ENCODE measurements at places on chromosomes 16 and 17.

DNA sequence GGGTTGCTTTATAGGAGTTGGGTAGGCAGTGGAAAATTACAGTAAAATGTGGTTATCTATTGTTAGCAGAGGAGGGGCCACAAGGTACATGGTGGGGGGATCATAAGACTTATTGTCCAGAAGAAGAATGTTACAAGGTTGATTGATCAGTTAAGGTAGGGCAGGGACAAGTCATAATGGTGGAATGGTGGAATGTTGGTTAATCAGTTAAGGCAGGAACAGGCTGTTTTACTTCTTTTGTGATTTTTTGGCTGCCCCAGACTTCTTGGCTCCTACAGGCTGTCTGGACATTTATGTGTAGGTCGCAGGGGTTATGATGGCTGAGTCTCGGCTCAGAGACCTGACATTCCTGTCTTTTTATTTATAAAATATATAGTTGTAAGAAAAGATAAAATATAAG, 2277.1 kb downstream of the TP53TG3F start:
- no peak for DNase-seq

- DNase-seq: peak; percentile 78
Measured at GRCh38 chr17:39461926-39462569, 762 bp downstream of the CDK12 start.

DNA sequence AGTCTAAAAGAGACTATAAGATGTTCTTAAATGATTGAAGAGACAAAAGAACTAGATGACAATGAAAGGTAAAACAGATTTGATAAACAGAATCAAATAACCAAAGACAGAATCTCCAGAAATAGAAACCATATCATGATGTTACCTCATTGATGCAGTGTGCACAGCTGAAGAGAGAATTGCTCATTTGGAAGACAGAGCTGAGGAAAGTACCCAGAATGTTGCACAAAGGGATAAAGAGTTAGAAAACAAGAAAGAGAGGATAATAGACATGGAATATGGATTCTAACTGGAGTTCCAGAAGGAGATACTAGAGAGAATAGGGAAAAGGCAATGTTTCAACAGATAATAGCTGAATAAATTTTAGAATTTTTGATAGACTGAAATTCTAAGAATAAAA, 47.9 kb downstream of the CYLD start:
- DNase-seq: no peak

DNA sequence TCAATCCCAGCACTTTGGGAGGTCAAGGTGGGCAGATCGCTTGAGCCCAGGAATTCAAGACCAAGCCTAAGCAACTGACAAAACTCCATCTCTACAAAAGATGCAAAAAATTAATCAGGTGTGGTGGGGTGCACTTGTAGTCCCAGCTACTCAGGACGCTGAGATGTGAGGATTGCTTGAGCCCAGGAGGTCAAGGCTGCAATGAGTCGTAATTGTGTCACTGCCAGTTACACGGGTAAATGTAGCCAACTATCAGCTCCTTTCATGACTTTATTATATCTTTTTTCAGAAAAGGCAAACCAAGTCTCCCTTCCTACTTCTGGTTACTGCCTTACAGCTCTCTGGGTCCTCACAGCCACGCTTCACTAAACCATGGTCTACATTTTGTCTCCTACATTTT, 4.0 kb downstream of the SDF2 start:
- no peak for DNase-seq
